M059J (cell line): ENCODE measurements at places on chromosomes 16 and 17.

DNA sequence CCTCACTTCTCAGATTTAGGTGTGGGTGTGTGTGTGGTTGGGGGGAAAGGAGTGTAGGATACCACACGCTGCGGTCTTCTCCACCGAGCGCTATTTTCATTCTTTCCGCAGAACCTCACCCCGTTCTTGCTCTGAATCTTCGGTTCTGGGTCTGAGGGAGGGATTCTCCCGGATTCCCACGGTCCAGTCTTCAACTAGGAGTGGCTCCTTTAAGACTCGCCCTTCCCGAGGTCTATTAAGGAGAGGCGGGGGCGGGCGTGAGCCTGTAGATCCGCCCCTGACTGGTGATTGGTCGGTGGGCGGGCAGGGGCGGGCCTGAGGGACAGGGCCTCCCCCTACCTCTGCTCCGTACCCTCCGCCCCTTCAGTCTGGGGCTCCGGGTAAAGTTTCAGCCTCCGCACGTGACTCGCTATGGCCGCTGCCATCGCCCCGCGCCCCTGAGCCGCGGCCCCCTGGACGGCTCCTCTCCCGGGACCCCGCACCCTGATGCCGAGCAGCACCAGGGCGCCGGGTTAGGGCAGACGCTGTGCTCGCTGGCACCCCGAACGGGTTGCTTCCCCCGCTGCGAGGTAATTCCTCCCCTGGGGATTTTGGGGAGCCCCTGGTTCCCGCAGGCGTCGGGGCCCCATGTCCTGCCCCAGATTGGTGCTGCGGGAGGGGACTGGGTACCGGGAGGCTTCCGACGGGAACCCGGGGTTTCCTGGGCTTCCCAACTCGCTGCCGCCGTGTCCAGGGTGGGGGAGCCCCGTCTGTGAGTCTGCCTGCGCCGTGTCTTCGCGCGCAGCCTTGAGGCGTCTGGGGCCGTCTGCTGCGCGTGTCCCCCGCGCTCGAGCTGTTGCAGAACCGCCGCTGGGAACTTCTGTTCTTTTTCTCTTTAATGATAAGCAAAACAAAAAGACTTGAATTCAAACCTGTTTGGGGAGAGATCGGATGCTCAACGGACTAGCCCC lies 9.2 kb downstream of the RARA start:
- peak; percentile 95 for DNase-seq

GRCh38 chr16:46693598-46693997 lies 4.1 kb downstream of the ORC6 start:
- no peak for DNase-seq

DNA sequence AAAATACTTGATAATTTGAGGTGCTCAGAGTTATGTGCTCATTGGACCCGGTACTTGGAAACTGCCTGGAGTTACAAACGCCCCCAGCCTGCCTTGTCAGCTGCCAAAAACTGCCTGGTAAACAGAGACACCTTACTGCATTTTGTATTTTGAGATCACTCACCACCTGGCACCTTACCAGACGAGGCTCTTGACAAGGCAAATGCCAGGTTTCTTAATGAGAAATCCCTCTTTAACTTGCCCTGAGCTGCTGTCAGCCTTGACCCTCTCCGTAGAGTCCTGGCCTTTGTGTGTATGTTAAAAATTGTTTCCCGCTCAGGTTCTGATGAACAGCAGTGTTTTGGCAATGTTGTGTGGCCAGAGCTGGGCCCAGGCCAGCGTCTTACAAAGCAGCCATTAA lies 28.8 kb downstream of the SYT17 start:
- DNase-seq, result no peak

GRCh38 chr16:75301804-75302203 lies 50.4 kb upstream of the BCAR1 start:
- DNase-seq, result no peak

DNA sequence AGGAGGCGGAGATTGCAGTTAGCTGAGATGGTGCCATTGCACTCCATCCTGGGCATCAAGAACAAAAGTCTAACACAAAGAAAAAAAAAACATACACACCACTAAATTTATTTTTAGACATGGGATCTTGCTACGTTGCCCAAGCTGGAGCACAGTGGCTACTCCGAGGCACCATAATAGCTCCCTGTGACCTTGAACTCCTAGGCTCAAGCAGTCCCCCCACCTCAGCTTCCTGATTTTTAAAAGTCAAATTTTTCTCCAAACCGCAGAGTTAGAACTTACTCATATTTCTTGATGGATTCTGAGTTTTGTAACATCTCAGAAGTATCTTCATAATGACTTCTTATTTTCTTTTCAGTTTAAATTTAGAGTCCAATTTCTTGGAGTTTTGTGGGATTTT lies 3.4 kb downstream of the CMTM4 start:
- no peak for DNase-seq
